A549 treated with CpdA at 1 μM for 4 hours (cell line): ENCODE measurements at places on chromosomes 7 and 10. TPM values are rescaled to one million over a fixed set of nuclear protein-coding genes. Genes with fewer than 3 reads are reported as not detected.

The DKK1 gene
- total RNA-seq = 302 to 387 TPM (median 332 TPM) in 5 replicates

The GALNT17 gene
- not detected in 5 replicates for total RNA-seq

The IKZF1 gene
- 0.01 TPM in 1 of 5 replicates, not detected in the others for total RNA-seq

The PGAM2 gene
- not detected in 5 replicates for total RNA-seq
